Stimulated activated CD8-positive, alpha-beta memory T cell treated with anti-CD3 and anti-CD28 coated beads, Interleukin-2, amount 100 ng/mL, for 1 hour (primary cell): ENCODE measurements at places on chromosomes 3 and 15.

DNA sequence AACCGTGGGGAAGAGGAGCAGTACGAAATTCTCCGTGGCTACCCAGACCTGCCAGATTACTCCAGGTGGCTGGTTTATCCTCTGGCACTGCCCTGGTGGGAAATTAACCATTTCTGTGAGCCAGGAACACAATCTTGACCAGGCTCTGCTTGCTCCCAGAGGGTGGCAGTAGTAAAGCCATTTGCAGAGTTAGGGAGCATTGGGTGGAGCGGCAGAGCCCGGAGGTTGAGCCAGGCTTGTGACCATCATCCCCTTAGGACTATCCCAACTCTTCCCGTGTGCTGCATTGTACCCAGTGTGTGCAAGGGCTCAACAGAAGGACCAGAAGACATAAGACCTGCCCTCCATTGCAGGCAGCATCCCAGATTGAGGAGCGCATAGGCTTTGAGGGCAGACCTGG, 5.3 kb downstream of the KNG1 start:
- DNase-seq, result no peak

- DNase-seq, result no peak
Measured at GRCh38 chr3:150345021-150345538, 63.0 kb upstream of the TSC22D2 start.

DNA sequence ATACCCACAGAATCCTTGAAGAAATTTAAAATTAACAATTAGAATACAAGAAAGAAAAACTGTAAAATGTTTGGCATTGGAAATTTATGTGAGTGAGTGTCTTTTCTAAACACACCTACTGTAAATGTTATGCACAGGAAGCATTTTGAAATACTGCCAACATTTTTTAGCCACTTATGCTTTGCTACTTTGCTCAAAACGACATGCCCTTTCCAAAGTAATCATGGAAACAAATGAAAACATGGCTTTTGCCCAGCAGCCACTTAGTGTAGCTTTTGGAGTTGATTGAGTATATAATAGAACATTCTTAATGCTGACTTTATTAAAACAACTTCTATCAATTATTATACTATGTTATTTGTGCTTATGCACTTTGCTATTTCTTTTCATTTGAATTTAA, 823.0 kb downstream of the CADM2 start:
- DNase-seq, result no peak

DNA sequence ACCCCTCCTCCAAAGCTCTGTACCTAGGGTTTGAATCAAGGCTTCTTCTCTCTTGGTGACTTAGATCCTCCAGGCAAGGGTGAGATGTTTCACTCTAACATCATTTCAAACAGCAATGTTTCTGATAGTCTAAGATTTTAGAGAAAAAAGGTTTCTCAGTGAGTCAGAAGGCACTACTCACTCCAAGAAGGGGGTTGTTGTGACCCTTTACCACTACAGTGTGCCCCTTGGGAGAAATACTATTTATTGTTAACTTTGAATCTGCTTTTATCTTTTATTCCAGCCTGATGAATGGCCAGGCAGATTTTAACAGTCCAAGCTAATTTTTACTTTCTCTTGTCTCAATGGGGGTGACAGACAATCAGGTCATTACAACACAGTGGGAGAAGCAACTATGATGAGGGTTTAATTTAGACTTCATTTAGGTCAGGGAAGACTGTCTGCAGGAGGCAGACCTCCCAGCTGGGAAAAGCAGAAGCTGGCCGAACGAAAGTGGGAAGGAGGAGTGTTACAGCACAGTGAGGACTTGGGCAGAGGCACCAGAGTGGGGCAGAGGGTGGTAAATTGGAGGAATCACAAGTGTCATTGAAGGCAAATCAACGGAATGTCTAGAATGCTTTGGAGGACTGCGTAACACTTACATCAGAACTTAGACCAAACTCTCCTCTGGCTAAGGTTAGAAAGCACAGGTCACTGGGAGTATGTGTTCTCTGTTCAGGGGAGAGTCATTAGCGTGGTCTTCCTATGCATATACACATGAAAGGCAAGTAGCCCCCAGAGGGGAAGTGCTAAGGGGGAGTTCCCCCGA, 21.2 kb downstream of the ZNF860 start:
- no peak for DNase-seq

DNA sequence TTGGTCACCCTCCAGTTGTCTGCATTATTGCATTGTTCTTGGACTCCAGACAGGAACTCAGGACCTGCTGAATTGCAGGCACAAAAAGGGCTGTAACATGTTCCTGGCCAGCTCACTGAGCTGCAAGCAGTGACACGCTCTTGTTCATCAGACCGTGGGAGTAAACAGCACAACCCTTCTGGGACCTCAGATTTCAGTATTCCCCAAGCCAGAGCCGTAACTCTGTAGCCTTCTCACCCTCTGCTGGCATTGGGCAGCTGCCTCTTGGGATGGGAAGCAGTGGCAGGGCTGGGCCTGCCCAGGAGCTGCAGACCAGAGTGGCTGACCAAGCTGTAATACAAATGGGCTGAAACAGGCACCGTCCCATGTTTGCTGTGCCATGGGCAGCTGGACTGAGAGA, 607.1 kb upstream of the BCHE start:
- DNase-seq, result no peak

- DNase-seq, result no peak
Measured at GRCh38 chr15:73024168-73024567, 28.1 kb upstream of the NEO1 start.

DNA sequence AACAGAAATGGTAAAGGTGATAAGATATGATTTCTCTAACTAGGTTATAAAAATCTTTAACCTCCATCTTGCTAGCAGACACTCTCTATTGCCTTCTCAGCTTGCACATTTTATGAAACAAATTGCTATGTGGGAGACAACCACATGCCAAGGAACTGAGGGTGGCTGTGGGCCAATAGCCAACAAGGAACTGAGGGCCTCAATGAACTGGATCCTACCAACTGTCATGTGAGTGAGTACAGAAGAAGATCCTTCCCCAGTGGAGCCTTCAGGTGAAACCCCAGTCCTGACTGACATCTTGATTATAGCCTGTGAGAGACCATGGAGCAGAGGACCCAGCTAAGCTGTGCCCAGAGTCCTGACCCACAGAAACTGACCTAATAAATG, 129.2 kb upstream of the LRIG1 start:
- no peak for DNase-seq

- DNase-seq, result no peak
Measured at GRCh38 chr15:93469994-93470393, 381.0 kb upstream of the RGMA start.

DNA sequence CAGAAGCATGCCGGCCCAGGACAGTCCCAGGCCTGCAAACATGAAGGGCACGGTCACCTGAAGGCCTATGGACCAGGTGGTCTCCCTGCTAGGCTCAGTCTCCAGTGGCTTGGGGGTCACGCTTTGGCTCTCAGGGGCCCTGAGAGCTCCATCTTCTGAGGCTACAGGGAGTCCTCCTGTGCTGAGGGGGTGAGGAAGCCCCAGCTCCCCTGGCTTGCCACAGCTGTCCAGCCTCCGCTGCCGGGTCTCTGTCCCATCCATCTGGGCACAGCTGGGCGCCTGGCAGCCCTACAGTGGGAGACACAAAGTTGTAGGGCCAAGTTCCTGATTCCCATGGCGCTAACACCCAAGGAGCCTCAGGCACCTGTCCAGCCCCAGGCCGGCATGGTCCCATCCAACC, 16.0 kb downstream of the SLC41A3 start:
- DNase-seq, result no peak

GRCh38 chr3:171850320-171850959, 7.3 kb downstream of the TMEM212 start:
- no peak for DNase-seq

DNA sequence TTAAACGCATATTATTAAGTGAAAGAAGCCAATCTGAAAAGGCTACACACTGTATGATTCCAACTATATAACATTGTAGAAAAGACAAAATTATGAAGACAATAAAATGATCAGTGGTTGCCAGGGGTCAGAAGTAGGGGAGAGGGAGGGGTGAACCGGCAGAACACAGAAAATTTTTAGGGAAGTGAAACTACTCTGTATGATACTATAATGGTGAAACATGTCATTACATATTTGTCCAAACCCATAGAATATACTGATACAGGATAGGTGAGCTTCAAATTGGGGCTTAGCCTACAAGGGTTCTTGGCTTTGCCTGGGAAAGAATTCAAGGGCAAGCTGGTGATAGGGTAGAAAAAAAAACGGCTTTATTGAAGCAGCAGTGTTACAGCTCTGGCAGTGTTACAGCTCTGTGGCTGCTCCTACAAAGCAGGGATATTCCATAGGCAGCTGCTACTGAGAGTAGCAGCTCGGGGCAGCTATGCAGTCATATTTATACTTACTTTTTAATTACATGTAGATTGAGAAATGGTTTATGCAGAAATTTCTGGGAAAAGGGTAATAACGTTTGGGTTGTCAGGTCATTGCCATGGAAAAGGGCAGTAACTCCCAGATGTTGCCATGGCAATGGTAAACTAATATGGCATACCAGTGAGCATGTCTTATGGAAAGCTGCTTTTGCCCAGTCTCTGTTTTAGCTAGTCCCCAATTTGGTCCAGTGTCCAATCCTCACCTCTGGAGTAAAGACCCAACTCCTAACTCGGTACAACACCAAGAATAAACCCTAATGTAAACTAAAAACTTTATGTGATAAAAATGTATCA, 125.1 kb upstream of the SLC25A36 start:
- DNase-seq, result no peak
